Stimulated activated CD4-positive, alpha-beta T cell treated with anti-CD3 and anti-CD28 coated beads, Interleukin-4, amount 100 ng/mL, for 24 hours (primary cell): ENCODE measurements at places on chromosomes 11 and 22.

GRCh38 chr11:103808252-103808651 is 228.2 kb upstream of the DDI1 start:
- no peak for DNase-seq

DNA sequence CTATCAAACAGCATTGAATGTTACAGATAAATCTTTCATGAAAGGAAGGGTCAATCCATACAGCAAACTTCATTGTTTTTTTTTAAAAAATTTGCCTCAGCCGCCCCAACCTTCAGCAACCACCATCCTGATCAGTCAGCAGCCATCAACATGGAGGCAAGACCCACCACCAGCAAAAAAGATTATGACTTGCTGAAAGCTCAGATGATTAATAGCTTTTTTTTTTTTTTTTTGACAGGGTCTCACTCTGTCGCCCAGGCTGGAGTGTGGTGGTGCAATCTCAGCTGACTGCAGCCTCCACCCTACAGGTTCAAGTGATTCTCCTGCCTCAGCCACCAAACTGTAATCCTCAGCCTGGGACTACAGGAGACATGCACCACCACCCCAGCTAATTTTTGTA is 18.0 kb upstream of the CD3E start:
- DNase-seq, result no peak

GRCh38 chr11:95502522-95502921 is 271.5 kb upstream of the SESN3 start:
- DNase-seq, result no peak

DNA sequence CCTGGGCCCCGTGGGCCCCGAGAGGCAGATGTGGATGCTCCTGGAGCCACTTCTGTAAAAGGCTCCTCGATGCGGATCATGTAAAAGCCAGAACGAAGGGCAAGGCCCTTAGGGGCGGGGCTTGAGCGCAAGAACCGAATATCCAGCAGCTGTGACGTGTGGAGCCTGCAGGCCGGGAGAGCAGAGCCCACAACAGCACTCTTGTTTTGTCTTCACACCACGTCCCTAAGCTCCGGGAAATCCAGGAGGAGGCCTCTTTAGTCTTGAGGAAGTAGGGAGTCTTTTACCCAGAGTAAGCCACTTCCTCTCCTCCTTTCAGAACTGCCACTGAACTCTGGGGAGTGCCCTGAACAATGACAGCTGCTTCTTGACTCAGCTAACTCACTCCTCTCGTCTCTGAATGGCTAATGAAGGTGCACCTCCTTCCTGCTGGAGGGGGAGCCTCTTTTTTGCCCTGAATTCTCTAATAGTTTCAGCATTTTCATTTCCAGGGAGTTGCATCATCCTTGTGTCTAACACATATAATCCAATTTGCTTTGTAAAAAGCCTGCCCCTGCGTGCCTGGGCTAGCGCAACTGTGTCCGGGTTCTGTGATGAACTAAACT is 12.5 kb downstream of the L3MBTL2 start:
- peak; percentile 36 for DNase-seq

DNA sequence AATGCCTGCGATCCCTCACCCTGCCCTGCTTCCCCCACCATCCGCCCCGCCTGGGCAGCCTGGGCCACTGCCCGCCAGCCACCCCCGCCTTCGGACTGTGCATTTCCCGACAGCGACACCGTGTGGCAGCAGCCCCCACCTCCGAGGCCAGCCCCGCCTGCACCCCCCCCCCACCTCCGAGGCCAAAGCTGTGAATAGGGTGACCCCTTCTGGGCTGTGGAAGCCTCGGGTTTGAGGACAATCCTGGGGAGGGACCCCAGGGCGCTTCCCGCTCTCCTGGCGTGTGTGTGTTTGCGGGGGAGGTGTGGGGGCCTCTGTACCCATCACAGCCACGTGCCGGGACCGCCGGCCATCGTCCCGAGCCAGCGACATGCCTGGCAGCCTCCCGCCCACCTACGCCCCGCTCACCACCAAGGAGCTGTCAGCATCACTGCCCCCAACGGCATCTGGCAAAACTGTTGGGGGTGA is 33.8 kb upstream of the PPARA start:
- DNase-seq, result peak; percentile 82

GRCh38 chr11:82895437-82896091 is 4.7 kb downstream of the PRCP start:
- no peak for DNase-seq

GRCh38 chr11:19018901-19019300 is 41.6 kb downstream of the MRGPRX2 start:
- DNase-seq, result no peak

- no peak for DNase-seq
Observed at GRCh38 chr22:20205464-20205963, 54.7 kb upstream of the CCDC188 start.

DNA sequence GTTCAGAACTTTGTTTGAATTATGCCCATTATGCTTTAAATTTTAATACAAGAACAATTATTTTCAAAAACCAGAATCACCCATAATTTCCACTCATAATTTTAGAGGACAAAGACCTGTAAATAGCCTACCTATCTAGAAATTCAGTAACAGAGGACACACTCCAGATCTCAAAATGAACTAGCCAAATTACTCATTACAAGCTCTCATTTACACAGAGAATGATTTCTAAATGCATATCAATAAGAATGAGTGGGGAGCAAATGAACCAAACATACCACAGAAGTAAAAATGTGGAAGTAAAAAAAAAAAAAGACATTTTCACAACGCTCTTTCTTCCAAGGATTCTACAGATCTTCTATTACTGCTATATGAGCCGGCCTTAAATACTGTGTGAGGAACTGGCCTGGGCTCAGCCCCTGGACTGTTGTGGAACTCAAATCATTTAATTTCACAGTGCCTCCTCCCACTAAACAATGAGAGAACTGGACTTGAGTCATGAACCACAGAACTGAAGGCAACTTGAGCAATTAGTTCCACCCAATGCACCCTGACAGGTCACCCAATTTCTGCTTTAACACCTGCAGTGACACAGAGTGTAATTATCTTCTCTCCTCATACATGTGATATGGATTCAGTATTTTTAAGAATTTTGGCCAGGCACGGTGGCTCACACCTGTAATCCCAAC is 8.0 kb downstream of the MRTFA start:
- DNase-seq, result no peak

- no peak for DNase-seq
Observed at GRCh38 chr11:28090052-28090749, 17.8 kb downstream of the KIF18A start.

GRCh38 chr11:118928870-118929500 is 3.3 kb upstream of the BCL9L start:
- peak; percentile 58 for DNase-seq

GRCh38 chr11:74023276-74023675 is 14.4 kb upstream of the UCP3 start:
- no peak for DNase-seq

GRCh38 chr11:10443152-10443551 is 11.9 kb upstream of the AMPD3 start:
- peak; percentile 36 for DNase-seq

GRCh38 chr22:44381761-44382115 is 69.0 kb upstream of the SHISAL1 start:
- DNase-seq, result no peak

DNA sequence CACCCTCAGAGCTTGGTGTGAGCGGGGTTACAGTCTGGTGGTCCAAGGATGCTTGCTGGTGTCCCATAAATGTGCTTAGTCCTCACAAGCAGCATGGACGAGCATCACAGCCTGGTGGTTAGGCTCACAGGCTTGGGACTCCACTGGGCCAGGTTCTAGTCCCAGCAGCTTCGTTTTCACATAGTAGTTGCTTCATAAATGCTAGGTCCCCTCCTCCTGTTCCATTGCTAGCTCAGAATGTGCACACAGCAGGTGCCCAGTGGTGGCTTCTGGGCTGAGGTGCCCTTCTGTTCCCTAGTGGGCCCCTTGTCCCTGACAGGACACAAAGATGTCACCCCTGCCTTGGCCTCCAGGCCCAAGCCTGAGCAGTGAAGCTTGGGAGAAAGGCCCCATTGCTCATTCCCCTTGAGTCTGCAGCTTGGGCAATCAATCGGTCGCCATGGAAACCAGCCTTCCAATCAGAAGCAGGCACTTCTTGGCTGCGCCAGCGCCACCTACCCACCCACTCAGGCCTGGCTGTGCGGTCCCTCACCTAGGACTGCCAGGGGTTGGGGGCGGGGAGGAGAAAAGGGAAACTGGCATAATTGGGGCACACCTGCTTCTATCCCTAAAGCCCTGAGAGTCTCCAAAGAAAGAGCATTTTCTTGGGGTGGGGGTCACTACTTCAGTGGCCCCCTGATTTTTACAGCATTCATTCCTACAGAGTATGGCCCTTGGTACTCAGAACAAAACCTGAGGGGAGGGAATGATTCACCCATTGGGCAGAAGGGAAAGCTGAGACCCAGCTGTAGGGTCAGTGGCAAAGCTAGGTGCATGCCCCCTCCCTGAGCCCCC is 48.1 kb downstream of the CYTH4 start:
- peak; percentile 44 for DNase-seq

DNA sequence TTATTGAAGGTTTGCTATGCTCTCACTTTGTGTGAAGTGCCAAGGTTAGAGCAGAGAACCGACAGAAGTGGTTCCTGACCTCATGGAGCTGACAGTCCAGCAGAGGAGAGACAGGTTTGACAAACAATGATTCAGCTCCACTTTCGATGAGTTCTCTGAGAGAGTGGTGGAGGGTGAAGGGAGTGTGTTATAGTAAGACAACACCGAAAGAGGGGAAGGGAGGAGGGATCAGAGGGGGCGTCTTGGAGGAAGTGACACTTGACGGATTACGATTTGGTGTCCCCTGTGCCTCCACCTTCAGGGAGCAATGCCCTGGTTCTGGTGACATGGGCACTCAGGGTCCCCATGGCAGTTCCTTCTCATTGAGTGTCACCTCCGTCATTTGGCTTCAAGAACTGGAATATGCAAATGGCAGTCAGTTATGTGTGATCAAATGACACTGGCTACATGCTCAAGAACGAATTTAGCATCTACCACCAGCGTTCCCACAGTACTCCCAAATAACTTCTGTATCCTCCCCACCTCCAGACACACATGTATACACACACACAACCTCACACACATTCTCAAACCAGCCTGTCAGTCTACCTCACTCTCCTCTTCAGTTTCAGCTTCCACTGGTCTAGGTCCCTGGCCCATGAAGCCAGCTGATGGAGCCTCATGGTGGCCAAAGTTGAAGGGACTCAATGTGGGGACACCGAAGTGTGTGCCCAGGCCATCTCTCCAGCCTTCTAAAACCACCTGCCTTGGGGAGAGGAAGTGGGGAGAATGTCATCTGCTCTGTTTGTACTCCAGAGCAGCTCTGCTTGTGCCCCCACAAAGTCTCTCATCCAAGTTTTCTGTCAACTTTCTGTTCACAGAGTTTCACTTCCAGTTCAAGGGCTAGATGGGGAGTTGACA is 31.4 kb upstream of the NUP160 start:
- DNase-seq, result no peak

DNA sequence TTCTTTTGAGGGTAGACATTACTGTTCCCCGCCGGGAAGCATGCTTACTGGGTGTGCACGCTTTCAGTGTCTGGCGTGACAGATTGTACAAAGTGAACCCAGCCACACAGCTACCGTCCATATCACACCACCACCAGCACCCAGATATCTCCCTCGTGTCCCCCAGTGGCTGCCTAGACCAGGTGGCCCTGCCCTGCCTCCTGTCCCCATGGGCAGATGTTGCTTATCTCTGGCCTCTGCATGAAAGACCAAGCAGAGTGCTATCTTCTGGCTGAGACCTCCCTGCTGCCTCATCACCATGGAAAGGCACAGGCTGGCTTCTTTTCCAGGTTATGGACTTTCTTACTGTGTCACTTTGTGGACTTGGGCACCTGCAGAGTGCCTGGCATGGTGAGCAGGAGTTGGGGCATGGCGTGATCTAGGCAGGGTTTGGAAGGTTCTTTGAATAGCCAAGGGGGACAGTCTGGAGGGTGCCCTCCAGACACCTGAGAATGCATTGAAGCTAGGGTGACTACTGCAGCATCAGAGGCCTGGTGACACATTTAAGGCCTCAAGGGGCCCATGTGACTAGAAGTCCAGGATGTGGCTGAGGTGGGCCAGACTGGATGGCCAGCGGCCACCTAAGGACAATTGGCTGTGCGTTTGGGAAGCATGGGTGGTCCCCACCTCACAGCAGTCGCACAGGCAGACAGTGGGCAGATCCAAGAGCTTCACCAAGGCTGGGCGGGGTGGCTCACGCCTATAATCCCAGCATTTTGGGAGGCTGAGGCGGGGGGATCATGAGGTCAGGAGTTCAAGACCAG is 4.7 kb downstream of the TANGO2 start:
- DNase-seq, result no peak

- DNase-seq, result no peak
Observed at GRCh38 chr11:131917634-131918384, 547.4 kb downstream of the NTM start.

DNA sequence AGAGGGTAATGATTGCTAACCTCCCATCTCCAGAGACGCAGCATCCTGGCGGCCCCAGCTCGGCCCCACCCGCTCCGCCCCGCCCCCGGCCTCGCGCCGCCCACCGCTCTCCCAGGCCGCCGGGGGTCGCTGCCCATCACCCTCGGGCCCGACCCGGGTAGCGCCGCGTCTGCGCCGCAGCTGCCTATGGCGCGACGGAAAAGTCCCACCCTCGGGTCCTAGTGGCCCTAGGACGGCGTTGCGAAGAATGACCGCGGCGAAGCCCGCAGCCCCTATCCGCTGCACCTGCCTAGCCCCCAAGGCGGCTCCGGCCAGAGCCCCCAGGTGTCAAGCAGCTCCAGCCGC is 457 bp downstream of the CPSF7 start:
- peak; percentile 66 for DNase-seq

- no peak for DNase-seq
Observed at GRCh38 chr11:113263458-113264259, 50.7 kb upstream of the TTC12 start.

GRCh38 chr11:129691142-129691541 is 124.5 kb upstream of the TMEM45B start:
- DNase-seq, result no peak

DNA sequence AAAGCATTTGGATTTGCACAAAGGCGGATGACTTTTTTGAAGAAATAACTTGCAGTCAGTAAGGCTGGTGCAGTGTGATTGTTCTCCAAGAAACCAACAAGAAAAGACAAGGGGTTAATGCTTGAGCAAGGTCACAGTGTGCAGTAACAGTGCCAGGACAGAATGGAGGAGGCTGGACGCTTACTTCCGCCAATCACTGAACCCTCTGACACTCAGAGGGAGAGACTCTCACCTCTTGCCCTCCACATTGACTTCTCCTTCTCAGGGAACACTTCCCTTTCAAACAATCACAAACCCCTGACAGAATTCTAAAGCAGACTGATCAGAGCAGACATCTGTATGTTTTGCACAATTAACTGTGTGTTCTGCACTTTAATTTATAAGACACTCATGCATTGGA is 228.4 kb downstream of the BLID start:
- no peak for DNase-seq

- no peak for DNase-seq
Observed at GRCh38 chr11:116733043-116733755, 39.6 kb downstream of the BUD13 start.

DNA sequence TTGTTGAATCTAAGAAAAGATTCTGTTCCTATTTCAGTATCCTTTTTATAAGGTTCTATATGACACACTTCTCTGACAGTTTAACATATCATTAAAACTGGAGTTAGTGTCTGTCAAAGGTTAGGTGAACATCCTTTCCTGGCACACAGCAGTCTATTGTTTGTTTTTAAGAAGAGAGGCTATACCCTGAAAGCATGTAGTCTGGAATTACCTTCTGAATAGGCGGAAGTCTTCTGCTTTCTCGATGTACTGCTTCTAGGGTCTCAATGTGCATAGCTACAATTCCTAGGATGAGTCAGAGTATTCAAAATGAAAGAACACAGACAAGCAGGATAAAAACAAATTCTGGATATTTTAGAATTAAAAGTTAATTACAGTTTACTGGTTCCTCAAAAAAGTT is 188.6 kb downstream of the SWAP70 start:
- no peak for DNase-seq

GRCh38 chr11:11568651-11569229 is 53.1 kb downstream of the GALNT18 start:
- no peak for DNase-seq
